Endodermal cell (in vitro differentiated cells): ENCODE measurements at places on chromosomes 5 and 9.
A peak's percentile ranks its signal among the peaks of the same experiment; 100 is the strongest.

DNA sequence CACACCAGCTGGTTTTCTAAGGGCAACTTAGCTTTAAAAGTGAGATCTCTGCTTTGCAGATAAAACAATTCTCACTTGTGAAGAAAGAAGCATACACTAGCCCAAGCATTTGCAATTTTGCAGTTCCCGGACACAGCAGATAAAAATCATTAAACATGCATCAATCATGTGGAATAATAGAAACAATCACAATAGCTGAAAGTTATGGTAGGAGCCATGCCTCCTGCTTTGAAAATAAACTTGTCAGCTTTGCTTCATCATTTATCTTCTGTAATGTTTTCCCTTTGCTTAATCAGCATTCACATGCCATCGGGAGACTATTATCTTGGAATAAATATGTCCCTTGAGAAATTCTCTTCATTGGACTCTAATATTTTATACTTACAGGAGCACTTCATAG lies 60.3 kb upstream of the DAB2 start:
- no peak overlapping the region for H3K4me3 ChIP-seq
- DNase-seq = no peak
- no peaks in the 10 kb centered on the region for H3K4me1 ChIP-seq
- H3K27ac ChIP-seq = peak overlapping the region; percentile 41
- H3K36me3 ChIP-seq = no peaks in the 10 kb centered on the region

GRCh38 chr5:148636353-148636752 lies 18.0 kb downstream of the HTR4 start:
- no peaks in the 10 kb centered on the region for H3K27me3 ChIP-seq
- no peak overlapping the region for H3K4me3 ChIP-seq
- no peaks in the 10 kb centered on the region for H3K36me3 ChIP-seq
- no peak overlapping the region for H3K27ac ChIP-seq
- H3K4me1 ChIP-seq = peaks cover 12% of the 10 kb centered on the region

GRCh38 chr5:149205625-149206523 lies 64.6 kb downstream of the ABLIM3 start:
- H3K4me1 ChIP-seq = peaks cover 4% of the 10 kb centered on the region
- no peak overlapping the region for H3K27ac ChIP-seq
- no peak overlapping the region for H3K4me3 ChIP-seq
- no peaks in the 10 kb centered on the region for H3K36me3 ChIP-seq
- DNase-seq = no peak

DNA sequence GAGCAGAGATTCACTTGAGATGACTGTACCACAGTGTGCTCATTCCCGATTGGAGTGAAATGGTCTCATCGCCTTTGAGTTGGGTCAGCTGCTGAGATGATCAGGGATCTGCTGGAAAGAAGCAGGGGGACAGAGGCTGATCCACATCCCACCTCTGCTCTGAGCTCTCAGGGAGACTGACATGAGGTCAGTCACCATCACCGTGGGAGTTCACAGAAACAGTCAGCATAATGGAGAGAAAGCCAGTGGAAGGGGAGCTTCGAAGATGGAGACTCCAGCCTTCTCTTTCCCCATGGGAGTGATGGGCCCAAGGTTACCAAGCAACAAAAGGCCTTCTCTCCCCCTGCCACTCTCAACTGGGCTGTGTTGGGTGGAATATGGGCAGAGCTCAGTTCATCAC lies 276.4 kb downstream of the CDK5RAP2 start:
- no peaks in the 10 kb centered on the region for H3K27me3 ChIP-seq
- no peak overlapping the region for H3K27ac ChIP-seq
- no peak for DNase-seq
- H3K36me3 ChIP-seq = no peaks in the 10 kb centered on the region
- no peak overlapping the region for H3K4me3 ChIP-seq

GRCh38 chr5:126794157-126794828 lies 17.4 kb downstream of the LMNB1 start:
- H3K27me3 ChIP-seq = no peaks in the 10 kb centered on the region
- H3K27ac ChIP-seq = no peak overlapping the region
- no peak overlapping the region for H3K4me3 ChIP-seq
- no peak for DNase-seq
- peaks cover 32% of the 10 kb centered on the region for H3K36me3 ChIP-seq

DNA sequence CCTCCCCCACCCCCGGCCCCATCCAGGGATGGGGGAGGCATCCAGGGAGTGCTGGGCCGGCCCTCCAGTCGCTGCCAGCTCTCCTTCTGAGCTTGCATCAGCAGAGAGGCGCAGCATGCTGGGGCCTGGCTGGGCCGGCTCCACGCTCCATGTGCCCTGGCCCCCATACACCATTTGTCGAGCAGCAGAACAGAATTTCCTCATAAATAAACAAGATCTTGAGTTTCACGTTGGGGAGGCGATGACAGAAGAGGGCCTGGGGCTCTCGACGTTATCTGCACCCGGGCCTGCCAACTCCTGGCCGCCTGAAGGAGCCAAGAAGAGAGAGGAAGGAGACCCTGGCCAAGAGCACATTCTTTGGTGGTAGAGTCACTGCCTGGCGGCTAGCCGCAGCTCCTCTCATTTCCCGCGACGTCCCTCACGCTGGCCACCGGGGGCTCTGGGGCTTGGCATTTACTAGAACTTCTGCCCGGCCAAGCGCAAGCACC lies 177.0 kb downstream of the FGF18 start:
- no peak overlapping the region for H3K27ac ChIP-seq
- H3K36me3 ChIP-seq = no peaks in the 10 kb centered on the region
- H3K4me3 ChIP-seq = no peak overlapping the region
- peak; percentile 86 for DNase-seq

- no peaks in the 10 kb centered on the region for H3K36me3 ChIP-seq
- H3K27ac ChIP-seq = no peak overlapping the region
- DNase-seq = no peak
- no peak overlapping the region for H3K4me3 ChIP-seq
- H3K4me1 ChIP-seq = no peaks in the 10 kb centered on the region
- H3K27me3 ChIP-seq = no peaks in the 10 kb centered on the region
Measured at GRCh38 chr5:132681476-132681831, 7.7 kb downstream of the IL4 start.

DNA sequence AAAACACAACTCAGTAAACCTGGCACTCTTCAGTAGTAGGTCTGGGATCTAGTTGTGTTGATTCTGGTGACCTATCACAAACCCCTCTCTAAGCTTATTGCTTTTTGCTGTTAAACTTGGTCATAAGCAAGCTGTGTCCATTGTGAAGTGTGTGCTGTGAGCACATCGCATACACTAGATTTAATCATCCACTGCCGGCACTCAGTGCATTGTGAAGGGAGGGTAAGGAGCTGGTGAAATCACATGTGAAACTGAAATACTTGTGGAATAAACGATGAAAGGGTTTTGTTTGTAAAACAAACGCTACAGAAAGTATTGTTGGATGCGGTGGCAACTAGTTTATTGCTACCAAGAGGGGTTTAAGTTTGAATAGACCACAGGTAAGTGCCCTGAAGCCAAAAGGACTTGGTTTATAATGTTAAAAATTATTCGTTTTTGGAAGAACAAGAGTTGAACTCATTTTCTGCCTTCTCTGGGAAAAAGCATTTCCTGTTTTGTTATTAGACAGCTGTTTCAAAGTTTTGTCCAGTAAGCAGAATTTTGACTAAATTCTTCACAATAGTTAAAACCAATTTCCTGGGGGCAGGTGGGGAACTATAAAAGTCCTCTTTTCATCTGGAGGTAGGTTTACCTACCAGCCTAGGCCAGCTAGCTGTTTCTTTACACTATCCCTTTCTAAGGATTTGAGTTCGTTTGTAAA lies 24.6 kb downstream of the TJP2 start:
- H3K36me3 ChIP-seq = peaks cover 6% of the 10 kb centered on the region
- no peak for DNase-seq
- H3K4me1 ChIP-seq = no peaks in the 10 kb centered on the region
- H3K27me3 ChIP-seq = no peaks in the 10 kb centered on the region
- no peak overlapping the region for H3K4me3 ChIP-seq
- no peak overlapping the region for H3K27ac ChIP-seq

GRCh38 chr9:129995409-129996160 lies 47.4 kb downstream of the FNBP1 start:
- H3K36me3 ChIP-seq = peaks cover 9% of the 10 kb centered on the region
- H3K4me1 ChIP-seq = no peaks in the 10 kb centered on the region
- H3K27me3 ChIP-seq = no peaks in the 10 kb centered on the region
- DNase-seq = no peak

- peaks cover 12% of the 10 kb centered on the region for H3K4me1 ChIP-seq
- H3K27ac ChIP-seq = no peak overlapping the region
- no peaks in the 10 kb centered on the region for H3K27me3 ChIP-seq
Measured at GRCh38 chr5:170769898-170770416, 13.6 kb upstream of the GABRP start.

DNA sequence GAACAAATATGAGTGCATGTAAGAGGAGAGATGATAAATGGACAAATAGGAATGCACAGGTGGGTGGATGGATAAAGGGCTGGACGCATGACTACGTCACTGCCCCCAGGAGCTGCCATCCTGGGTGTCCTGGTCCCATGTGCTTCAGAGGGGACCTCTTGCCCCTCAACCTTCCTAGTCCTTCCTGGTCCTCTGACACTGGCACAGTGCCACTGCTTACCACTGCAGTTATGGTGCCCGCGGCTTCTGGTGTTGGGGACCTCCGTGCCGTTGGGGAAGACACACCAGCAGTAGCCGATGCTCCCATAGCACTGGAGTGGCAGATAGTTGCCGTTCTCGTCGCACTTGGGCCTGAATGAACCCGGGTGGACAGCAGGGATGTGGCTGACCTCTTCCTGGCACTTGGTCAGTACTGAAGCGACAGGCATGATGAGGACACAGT lies 9.8 kb downstream of the CD74 start:
- no peak overlapping the region for H3K27ac ChIP-seq
- H3K4me3 ChIP-seq = no peak overlapping the region
- no peak for DNase-seq
- peaks cover 27% of the 10 kb centered on the region for H3K36me3 ChIP-seq

DNA sequence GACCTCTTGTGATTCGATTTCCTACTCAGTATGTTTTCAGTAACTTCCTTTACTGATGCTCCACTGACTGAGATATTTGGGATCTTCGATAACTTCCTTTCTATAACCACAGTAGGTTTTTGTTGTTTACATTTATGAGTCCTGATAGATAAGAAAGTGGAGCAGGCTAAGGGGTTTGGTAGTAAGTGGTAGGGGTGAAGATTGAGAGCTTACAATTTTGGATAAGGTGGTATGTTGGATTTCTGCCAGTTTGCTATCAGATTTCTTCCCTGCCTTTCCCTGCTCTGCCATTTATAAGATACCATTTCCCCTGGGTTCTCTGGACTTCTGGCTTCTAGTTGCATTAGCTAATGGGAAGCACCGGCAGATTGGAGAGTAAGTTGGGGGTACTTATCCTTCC lies 7.9 kb upstream of the NDUFS4 start:
- H3K36me3 ChIP-seq = no peaks in the 10 kb centered on the region
- H3K27ac ChIP-seq = no peak overlapping the region
- H3K4me1 ChIP-seq = peaks cover 4% of the 10 kb centered on the region
- H3K27me3 ChIP-seq = no peaks in the 10 kb centered on the region
- no peak for DNase-seq

DNA sequence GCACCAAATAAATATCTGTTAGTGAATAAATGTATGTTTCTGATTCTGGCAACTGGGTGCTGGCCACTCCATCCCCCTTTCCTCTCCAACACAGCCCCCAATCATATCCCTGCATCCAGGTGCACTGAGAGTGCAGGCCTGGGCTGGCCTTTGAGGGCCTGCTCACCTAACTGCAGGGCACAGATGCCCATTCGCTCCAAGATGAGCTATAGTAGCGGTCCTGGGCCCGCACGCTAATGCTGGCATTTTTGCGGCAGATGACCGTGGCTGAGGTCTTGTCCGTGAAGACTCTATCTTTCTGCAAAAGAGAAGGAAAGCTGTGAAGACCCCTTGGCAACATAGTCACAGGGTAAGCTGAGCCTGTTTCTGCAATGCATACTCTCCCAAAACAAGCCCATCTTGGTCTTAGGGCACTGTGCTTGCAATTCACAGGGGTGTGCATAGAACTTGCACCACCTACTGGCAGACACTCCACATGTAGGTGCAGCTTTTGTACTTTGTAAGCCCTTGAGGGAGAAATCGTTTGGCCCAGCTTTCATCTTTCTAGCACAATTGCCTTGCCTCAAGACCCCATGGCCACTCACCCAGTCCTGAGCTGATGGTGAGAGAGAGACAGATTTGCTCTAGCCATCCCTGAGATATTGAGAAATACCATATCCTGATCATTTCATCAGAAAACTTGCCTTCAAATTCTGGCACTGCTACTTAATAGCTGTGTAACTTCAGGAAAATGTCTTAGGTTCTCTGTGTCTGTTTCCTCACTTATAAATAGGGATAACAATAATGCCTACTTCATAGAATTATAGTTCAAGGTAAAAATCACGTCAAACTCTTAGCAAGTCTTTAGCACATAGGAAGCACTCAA lies 13.5 kb downstream of the IL12B start:
- no peak overlapping the region for H3K27ac ChIP-seq
- DNase-seq = peak; percentile 82
- H3K27me3 ChIP-seq = peaks cover 8% of the 10 kb centered on the region
- H3K36me3 ChIP-seq = no peaks in the 10 kb centered on the region

DNA sequence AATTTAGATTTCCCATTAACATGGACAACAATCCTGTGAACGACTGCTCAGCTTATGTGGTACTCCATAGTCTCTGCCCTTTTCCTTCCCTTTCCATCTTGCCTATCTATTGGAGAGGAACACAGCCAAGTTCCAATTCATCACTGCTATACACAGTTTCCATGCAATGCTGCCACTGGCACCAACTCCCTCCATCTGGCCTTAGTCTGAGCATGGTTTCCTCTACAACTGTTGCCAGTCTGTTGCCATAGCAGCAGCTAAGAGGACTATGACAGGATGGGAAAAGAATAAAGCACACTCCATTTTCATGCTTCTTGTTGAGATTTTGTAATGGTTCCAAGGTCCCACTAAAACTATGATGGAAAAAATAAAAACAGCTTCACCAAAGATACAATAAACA lies 189.0 kb downstream of the HCN1 start:
- H3K4me3 ChIP-seq = no peak overlapping the region
- H3K27ac ChIP-seq = peak overlapping the region; percentile 42
- no peaks in the 10 kb centered on the region for H3K4me1 ChIP-seq
- DNase-seq = no peak

DNA sequence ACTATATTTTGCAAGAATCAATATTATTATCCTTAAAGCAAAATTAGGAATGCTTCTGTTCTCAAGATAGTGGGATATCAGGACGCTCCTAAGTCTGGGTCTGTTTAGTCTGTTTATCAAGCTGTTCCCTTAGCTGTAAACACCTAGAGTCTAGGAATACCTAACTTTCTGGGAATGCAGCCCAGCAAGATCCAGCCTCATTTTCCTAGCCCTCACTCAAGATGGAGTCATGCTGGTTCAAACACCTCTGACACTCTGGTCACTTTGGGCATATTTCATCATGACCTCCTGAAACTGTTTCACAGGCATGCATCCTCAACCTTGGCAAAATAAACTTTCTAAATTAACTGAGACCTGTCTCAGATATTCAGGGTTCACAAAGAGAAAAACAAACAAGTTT lies 14.4 kb upstream of the MRPS30 start:
- H3K36me3 ChIP-seq = no peaks in the 10 kb centered on the region
- H3K27me3 ChIP-seq = no peaks in the 10 kb centered on the region
- H3K4me3 ChIP-seq = peak overlapping the region; percentile 64
- no peak for DNase-seq
- H3K27ac ChIP-seq = no peak overlapping the region

GRCh38 chr5:173890195-173890991 lies 2.2 kb downstream of the CPEB4 start:
- H3K4me3 ChIP-seq = peak overlapping the region; percentile 88
- no peaks in the 10 kb centered on the region for H3K27me3 ChIP-seq
- H3K27ac ChIP-seq = no peak overlapping the region
- H3K4me1 ChIP-seq = no peaks in the 10 kb centered on the region
